ENCODE measurements at places on chromosomes 6 and 20. TPM values are rescaled to one million over a fixed set of nuclear protein-coding genes. Genes with fewer than 3 reads are reported as not detected.

The MATN4 gene
- total RNA-seq = not detected

The NOL4L gene
- 10.6 TPM for total RNA-seq

The MACROD2 gene
- total RNA-seq = 1.6 TPM

The C6orf132 gene
- total RNA-seq = 2.6 TPM

The GATA5 gene
- not detected for total RNA-seq

The COL19A1 gene
- total RNA-seq = 0.32 TPM

The DYNLT2 gene
- 1.3 TPM for total RNA-seq

The NKX2-2 gene
- total RNA-seq = not detected

DNA sequence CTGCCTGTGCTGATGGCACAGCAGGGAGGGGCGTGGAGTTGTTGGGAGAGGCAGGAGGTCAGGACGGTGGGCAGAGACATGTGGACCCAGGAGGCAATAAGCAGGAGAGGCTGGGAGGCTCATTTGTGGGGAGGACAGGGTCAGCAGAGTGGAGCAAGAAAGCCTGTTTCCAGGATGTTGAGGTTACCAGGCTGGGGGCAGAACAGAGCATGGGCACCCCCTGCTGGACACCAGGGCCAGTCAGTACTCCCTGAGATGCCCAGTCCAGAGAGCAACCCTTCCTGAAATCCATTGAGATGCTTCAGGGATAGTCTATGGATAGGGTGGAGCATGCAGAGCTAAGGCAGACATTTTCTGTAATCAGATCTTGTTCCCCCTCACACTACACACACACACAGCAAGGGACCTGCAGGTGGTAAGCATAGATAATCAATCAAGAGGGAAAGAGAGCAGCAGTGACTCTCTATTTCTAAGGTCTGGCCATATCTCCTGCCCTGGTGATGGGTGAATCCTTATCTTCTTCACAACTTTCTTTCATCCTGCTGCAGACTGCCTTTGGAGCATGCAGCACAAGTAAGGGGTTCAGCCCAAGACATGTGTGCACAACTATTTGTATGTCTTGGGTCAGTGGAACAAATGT, 41.7 kb downstream of the MOCS1 start:
- peak; percentile 74 for DNase-seq

- DNase-seq = no peak
Observed at GRCh38 chr6:15549371-15549770, 113.5 kb downstream of the DTNBP1 start.

DNA sequence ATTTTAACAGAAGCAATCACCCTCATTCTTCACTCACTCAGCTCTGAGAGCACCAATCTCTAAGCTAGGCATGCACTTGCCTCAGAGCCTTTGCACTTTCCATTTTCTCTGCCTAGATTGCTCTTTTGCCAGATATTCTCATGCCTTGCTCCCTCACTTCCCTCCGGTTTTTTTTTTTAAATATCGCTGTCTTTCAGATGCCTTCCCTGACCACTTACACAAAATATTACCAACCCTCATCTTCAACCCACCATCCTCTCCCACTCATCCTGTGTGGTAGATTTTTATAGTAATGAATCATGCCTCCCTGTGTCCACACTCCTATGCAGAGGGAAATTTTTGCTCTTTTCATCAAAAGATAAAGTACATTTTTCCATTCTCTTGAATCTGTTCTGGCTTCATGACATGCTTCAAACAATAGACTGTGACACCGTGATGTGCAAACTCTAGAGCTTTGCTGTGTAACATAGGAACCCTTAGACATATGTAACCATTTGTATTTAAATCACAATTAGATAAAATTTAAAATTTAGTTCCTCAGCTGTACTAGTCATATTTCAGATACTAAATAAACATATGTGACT, 437.1 kb downstream of the UTRN start:
- DNase-seq = no peak

GRCh38 chr6:42393339-42393738, 58.4 kb downstream of the TRERF1 start:
- no peak for DNase-seq

GRCh38 chr6:130138116-130138908, 84.4 kb downstream of the SAMD3 start:
- DNase-seq = no peak

- DNase-seq = no peak
Observed at GRCh38 chr20:58144096-58144495, 84.4 kb downstream of the ANKRD60 start.

GRCh38 chr6:138728662-138729061, 44.9 kb upstream of the CCDC28A start:
- DNase-seq = no peak

DNA sequence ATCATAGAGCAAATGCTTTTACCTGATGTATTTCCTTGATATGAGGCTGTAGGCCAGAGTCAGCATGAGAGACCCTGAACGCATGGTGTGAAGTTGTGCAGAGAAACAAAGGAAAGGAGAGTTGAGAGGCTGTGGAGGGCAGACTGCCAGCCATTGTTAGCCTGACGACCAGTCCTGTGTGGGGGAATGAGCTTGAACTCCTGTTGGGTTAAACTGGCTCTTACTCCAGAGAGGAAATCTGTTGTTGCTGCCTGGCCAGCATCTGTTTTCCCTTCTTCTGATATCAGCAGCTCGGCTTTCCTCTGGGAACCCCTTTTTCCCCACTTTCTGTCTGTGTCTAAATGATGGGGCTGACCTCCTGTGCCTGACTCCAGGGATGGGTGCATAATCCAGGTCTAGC, 158.2 kb upstream of the ZFP64 start:
- DNase-seq = no peak

GRCh38 chr6:69894578-69895347, 28.4 kb downstream of the COL19A1 start:
- peak; percentile 83 for DNase-seq

DNA sequence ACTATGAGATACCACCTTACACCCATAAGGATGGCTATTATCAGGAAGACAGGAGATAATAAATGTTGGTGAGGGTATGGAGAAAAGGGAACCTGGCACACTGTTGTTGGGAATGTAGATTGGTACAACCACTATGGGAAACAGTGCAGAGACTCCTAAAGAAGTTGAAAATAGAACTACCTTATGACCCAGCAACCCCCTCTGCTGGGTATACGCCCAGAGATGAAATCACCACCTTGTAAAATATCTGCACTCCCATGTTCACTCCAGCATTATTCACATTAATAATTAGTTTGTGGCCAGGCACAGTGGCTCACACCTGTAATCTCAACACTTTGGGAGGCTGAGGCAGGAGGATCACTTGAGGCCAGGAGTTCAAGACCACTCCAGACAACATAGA, 26.8 kb downstream of the ZBTB9 start:
- DNase-seq = peak; percentile 7

DNA sequence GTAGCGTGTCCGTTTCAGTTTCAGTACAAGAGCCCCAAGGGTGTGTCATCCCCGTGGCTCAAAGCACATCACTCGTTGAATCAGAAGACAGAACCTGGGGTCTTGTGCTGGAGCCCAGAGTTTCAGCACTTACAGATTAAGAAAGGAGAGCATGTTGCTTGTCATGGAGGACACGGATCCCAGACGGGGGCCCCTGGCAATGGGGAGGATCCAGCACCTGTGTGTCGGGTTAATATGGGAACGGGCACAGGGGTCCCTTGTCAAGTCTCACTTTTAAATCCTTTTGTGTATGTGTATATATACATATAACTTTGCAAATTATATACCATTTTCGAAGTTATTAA, 23.4 kb downstream of the THBS2 start:
- no peak for DNase-seq

DNA sequence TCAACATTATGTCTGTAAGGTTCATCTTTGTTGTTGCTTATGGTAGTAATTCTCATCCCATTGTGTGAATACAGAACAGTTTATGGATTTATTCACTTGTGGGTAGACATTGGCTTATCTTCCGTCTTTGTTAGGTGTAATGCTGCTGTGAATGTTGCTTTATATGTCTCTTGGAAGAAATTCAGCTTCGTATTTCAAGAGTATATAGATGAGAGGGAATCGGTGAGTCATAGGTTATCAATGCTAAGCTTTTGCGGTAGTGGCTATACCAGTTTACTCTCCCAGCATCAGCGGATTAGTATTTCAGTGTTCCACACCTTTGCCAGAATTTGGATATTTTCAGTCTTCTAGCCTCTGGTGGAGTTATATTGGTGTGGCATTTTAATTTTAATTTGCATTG, 77.8 kb downstream of the ZFAND3 start:
- DNase-seq = peak; percentile 52

DNA sequence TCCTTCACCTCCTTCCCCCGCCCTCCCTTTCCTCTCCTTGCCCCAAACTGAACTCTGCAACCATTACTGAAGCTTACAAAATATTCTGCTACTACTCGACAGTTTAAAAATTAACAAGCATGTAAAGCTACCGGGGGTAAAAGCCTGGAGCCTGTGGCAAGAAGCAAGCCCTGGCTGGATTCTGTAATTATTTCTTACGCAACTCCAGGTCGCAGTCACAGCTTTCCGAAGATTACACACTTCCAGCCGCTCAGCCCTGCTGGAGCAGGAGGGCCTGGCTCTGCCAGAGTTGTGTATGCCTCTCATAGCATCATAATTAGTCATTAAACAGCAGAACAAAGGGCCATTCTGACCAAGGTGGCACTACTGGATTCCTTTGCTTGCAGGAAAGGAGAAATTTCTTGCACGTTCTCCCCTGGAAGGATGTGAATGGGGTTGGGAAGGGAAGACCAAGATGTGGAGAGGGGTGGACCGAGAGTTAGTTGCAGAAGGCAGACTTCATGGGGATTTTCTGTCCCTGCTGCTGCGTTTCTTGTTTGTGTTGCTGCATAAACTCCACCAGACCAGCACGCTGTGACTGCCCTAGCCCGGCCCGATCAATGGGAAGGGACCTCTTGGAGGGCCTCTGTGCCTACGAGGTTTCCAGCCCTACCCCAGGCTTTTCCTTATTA, 23.6 kb downstream of the FOXQ1 start:
- peak; percentile 89 for DNase-seq

DNA sequence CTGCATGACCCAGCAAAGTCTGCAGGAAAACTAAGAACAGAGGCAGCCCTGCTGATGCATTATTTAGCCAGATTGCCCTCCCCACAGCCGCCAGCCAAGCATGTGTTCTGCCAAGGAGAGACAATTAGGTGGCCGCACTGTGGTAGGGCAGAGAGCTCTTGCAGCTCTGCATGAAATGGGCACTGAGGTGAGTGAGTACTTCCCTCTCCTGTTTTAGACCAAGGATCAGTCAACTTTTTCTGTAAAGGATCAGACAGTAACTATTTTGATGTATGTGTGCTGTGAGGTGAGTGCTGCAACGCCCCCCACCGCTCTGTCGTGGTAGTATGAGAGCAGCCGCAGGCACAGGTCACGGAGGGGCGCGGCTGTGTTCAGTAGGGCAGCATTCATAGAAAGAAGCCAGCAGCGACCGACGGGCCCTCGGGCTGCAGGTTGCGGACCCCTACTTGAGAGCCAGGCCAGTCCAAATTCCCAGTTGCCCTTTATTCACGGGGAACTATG, 23.8 kb upstream of the FAM50B start:
- peak; percentile 74 for DNase-seq

All from fibroblast of villous mesenchyme (primary cell).